ENCODE measurements at places on chromosomes 5 and 9.

DNA sequence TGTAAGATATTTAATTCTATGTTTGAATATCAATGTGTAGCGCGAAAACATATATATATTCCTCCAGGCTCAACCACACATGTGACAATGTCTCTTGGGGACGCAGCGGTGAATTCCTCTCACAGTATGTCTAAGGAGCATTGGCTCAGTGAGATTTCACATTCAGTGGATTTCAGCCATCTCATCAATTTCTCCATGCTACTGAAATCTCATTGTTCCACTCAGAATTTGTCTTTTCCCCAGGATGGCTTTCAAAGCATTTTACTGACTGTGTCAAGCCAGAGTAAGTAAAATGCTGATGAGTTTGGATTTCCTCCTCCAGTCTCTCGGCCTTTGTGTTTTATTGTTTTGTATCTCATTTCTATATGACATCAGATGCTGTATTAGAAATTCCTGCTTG lies 1.3 kb upstream of the OR1J1 start:
- DNase-seq: no peak

- DNase-seq: peak; percentile 32
Observed at GRCh38 chr5:172920447-172920849, 38.8 kb upstream of the RPL26L1 start.

DNA sequence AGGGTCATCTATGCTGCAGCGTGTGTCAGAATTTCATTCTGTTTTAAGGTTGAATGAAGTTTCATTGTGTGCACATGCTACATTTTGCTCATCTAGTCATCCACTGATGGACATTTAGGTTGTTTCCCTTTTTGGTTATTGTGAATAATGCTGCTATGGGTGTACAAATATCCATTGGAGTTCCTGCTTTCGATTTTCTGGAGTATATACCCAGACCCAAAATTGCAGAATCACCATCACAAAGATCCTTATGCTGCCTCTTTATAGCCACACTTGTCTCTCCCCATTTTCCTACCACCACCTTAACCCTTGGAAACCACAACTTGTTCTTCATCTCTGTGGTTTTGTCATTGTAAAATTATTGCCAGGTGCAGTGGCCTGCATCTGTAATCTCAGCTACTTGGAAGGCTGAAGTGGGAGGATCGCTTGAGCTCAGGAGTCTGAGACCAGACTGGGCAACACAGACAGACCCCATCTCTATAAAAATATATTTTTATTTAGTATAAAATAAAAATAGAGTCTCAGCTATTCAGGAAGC lies 166.2 kb downstream of the HSD17B3 start:
- DNase-seq: no peak

- no peak for DNase-seq
Observed at GRCh38 chr5:135831851-135832555, 2.5 kb upstream of the SLC25A48 start.

- no peak for DNase-seq
Observed at GRCh38 chr5:78587081-78587774, 61.3 kb downstream of the LHFPL2 start.

DNA sequence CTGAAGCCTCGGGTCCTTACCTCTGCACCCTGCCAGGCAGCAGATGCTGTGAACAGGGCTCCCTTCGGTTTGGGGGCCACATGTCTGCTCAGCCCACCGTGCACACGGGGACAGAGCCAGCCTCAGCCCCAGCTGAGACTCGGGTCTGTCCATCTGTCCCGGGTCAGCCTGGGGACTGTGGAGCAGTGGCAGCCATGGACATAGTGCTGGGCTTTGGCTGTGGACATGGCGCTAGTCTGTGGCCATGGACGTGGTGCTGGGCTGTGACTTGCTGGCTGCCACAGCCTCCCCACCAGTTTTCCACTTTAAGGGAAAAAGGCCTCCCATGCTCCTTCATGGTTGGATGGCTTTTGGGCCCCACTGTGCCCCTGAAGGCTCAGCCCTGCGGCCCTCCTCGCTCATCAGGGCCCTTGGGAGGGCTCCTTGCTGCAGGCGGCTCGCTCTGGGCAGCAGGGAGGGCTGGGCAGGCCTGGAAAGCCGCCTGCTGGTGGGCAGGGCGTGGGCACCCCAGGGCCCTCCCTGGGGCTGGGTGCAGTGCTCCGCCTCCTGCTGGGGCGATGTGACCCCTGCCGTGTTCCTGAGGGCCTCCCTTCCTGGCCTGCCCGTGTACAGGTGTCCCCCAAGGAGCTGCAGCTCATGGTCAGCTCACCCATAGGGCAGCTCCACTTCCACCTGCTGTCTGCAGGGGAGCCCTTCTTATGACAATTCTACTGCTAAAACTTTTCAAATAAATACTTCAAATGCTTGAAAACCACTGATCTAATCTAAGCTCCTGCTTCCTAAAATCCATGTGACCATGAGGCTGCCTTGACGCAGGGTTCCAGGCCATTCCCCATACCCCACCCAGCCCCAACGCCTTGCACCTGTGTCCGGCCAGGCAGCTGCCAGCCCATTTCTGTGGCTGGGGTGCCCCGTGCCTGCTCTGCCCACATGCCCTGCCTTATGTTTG lies 112.1 kb upstream of the LMX1B start:
- no peak for DNase-seq

GRCh38 chr5:141822144-141822543 lies 56.1 kb downstream of the PCDH1 start:
- DNase-seq: no peak

DNA sequence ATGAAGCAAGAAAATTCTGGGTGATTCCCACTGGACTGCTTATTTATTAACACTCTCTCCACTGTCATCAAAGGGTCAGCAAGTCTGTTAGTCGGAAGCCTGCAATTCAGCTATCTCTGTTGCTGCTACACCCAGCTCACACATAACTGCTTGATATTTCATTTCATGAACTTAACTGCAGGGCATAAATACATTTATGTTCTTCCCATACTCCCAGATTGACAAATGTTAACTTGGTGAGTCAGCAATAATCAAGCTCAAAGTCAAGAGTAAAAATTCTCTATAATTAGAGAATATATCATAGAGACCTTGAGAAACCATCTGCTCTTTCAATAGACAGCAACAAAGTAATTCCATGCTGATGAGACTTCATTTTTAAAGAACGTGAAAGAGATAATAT lies 198.8 kb downstream of the ADAMTS12 start:
- no peak for DNase-seq

GRCh38 chr5:37533851-37534250 lies 154.7 kb downstream of the WDR70 start:
- no peak for DNase-seq

Measured in Ammon's horn (tissue), 1 donor.